ENCODE measurements at places on chromosomes 6 and 20.
A peak's percentile ranks its signal among the peaks of the same experiment; 100 is the strongest.

DNA sequence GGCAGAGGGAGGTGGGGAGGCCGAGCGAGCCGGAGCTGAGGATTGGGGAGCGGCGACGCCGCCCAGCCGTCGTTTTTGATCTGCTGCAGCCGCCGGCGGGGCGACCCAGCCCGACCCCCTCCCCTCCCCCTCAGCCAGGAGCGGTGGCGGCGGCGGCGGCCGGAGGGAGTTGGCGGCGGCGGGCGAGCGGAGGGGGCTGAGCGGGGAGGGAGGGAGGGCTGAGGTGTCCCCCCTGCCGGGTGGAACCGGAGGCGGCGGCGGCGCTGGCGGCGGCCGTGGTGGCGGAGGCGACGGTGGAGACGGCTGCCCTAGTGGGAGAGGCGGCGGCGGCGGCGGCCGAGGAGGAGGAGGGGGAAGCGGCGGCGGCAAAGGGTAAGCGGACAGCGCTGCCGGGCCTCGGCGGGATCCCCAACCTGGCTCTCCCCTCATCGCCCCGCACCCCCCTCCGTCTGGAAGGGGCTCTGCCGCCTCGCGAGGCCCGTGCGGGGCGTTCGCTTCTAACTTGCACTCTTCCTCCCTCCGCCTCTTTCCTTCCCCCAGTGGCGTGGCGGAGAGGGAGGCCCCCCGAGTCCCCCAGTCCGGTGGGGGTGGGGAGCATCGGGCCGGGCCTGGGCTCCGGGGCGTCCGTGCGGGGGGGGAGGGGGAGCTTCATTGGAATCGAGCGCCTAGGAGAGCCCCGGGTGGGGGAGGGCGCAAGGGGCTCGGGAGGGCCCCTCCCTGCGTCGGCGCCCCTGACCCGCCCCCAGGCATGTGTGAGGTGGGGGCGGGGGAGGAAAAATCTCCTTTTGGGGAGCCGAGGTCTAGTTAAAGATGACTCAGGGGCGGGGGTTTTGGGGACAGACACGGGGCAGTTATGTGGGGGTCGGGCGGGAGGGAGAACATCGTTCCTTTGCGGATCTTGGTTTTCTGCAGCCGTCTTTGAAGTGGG is at the start of gene TAB2:
TSS of gene TAB2 (plus strand) at position 69 of the 928 bp plus-strand sequence. CDS start 52,286 bp downstream, outside the sequence.
- peak; percentile 44 for DNase-seq

- DNase-seq, result no peak
Observed at GRCh38 chr20:7695635-7696034, 244.6 kb downstream of the HAO1 start.

- no peak for DNase-seq
Observed at GRCh38 chr6:136720045-136720770, 72.1 kb downstream of the MAP3K5 start.

DNA sequence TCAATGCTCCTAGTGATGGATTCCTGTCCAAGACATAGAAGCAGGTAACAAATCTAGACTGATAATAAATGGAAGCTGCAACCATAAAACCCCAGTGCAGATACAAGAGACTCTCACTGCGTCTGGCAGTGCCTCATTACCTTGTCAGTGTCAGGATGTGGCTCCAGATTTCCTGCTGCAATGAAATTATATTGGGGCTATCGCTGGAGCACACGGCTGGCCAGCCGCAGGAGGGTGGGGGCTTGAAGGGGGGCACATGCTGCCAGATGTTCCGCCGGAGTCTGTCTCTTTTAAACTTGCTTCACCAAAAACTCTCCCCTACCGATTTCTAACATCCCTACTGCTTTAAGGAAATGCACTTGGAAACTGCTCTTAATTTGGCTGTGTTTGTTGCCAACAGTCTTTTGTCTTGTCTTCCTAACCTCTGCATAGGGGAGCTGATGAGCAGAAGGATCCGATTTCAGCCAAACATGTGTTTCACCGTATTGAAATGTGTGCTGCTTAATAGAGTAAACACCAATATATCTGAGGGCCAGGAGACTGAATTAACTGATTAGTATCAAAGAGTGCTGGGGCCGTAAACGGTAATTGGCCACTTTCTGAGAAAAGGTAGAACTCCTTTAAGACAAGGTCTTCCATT is 102.2 kb upstream of the EXOC2 start:
- DNase-seq, result no peak

GRCh38 chr20:62066339-62066982 is 780 bp upstream of the TAF4 start:
- DNase-seq, result peak; percentile 18

DNA sequence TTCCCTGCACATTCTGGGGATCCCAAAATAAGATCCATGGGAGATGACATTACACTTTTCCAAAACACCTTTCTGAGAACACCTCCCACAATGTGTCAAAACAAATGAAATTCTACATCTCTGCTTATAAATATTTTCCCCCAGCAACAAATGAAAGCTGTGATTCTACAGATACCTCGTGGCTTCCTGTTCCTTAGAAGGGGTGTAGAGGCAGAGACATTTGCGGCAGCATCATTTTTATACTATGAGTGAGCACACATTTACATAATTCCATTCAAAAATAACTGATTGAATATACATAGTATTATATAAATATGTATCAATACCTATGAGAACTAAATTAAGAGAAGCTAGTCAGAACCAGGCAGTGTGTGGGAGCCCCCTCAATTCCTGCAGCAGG is 213.9 kb upstream of the JARID2 start:
- no peak for DNase-seq

DNA sequence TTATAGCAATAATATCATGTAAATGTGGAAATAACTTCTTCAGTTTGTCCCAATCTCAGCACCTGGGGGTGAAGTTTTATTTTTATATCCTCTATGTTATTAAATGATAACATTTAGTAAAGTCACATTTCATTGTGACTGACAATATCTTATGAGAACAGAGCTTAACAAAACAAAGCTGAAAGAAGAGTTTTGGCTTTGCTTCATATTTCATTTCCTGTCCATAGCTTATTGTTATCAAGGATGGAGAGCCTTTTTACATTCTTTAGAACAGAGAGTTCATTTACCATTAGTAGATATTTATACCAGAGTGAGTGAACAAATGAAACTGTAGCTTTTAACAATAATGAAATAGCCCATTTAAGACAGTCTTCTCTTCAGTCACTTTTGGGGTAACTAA is 231.9 kb upstream of the SGK1 start:
- no peak for DNase-seq

DNA sequence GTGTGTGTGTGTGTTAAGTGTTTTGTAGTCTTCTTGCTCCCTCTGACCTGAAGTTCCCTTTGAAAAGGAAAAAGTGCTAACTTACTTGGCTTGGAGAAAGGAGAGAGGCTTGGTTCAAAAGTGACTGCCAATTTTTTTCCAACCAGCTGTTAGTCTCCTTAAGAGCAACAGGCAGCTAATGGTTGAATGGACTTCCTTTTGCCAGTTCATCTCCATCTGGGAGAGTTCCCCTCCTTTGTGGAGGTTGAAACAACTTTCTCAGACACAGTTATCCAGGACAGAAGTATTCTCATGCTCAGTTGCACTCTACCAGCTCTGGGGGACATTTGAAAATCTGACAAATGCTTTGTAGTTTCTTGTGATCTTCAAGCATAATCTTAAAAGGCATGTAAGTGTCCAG is 4.5 kb downstream of the RIPOR2 start:
- no peak for DNase-seq

DNA sequence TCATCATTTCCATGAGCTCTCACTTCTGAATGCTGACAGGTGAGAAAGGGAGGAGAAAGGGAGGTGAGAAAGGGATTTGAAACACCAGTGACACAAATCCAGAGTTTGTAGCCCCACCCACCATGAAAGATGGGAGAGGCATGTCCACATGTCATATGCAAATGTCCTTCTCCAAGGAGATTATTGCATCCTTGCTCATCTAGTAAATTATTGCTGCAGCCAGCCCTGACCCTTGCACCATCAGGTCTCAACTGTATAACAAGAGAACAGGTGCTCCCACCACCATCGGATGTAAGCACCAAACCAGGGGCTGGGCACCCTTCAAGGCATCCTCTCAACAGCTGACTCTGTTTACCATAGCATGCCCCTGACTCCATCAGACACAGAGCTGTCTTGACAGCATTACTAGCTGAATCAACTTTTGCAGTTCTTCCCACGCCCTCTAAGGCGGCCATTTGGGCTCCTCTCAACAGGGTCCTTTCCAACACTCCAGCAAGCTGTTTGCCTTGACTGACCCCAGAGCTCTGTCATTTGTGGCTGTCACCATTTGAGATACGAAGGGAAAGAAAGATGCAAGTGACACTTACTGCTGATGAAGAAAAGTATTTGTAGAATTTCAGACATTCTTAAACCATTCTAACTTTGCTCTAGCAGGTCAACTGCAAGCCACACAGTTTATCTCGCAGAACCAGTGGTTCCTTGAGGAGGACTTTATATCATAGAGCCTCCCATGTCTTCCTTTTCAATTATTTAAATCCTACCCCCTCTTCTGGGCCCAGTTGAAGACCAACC is 14.2 kb downstream of the GFOD1 start:
- no peak for DNase-seq

DNA sequence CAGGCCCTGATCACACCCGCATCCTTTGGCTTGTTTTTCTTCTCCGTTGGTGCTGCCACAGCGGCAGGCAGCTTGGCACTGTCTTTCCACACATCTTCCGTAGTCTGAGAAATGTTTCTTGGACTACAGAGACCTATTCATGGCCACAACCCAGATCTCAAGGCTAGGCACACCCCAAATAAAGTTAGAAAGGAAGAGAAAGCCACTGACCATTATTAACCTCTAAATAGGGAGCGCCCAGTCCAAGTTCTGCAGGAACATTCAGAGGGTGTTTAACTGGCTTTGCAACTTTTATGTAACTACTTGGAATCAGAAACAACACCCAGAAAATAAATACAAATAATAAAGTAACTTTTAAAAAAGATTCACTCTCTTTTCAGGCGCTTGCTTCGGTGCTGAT is 124.8 kb upstream of the NEDD9 start:
- no peak for DNase-seq

DNA sequence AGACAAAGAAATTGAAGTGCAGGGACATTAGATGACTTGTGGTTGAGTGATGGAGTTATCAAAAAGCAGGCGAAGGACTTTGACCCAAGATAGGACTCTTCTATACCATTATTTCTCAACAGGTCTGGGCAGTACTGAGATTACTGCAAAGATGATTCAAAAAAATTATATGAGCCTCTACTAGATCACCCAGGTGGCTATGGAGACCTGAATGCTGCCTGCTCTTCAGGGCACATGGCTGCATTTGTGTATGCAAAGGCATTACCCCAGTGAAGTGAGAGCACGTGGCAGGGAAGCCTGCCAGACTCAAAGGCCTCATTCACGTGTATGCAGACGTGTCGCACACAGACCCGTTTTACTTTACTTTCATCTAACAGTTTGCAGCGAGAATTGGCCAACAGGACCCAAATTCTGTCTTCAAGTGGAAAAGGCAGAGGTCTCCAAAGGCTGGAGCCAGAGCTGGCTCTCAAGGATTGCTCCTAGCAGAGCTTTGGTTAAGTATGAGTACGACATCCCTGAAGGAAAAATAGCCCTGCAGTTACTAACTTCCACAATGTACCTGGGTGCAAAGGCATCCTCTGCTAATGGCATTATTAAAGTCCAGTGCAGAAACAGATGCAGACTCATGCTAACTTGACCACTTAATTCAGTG is 113.8 kb upstream of the ARMC2 start:
- DNase-seq, result no peak

DNA sequence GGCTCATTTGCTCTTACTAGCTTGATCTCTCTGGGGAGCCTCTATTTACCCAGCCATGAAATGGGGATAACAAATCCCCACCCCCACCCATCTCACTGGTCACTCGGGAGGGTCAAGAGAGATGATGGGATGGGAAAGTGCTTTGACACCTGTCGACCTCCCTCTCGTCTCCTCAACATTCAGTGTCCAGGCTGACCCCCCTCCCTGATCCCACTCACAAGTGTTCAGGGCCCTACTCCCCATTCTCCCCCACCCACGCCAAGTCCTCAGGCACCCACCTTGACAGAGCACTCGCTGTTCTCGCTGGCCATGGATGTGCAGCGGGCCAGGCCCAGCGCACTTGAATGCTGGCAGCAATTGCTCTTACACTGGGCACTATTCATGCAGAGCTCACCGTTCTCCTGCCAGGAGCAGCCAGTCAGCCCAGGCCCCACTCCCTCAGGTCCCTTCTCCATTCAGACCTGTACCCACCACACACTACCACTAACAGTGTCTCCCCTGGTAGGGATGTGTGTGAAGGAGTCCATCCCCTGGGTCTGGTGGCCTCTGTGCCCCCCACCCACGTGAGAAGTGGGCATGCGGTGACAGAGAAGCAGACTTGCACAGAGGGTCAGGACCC is 1.6 kb downstream of the CLPS start:
- DNase-seq, result no peak

GRCh38 chr20:59949911-59950310 is 8.3 kb upstream of the CDH26 start:
- DNase-seq, result no peak

GRCh38 chr20:39974966-39975501 is 714.0 kb downstream of the MAFB start:
- no peak for DNase-seq

DNA sequence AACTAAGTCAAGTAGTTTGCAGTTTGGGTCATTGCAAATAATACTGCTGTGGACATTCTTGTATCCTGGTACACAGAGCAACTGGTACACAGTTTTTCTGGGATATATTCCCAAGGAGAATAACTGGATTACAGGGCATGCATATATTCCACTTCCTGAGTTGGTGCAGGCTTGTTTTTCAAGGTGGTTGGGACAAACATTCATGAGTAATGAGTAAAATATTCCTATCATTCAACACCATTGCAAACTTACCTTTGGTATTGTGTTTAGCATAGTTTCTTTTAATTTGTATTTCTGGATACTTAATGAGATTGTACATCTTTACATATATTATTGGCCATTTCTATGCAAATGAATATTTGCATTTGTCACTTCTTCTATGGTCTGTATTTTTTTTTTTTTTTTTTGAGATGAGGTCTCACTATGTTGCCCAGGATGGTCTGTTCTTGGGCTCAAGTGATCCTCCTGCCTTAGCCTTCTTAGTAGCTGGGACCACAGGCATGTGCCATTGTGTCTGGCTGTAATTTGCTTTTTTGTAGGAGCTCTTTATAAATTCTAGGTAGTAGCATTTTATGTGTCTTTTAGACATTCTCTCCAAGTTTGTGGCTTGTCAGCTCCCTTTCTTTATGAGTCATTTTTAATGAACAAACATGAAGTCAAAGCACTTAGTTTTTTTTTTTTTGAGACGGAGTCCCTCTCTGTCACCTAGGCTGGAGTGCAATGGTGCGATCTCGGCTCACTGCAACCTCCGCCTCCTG is 158.7 kb downstream of the SOX4 start:
- no peak for DNase-seq

DNA sequence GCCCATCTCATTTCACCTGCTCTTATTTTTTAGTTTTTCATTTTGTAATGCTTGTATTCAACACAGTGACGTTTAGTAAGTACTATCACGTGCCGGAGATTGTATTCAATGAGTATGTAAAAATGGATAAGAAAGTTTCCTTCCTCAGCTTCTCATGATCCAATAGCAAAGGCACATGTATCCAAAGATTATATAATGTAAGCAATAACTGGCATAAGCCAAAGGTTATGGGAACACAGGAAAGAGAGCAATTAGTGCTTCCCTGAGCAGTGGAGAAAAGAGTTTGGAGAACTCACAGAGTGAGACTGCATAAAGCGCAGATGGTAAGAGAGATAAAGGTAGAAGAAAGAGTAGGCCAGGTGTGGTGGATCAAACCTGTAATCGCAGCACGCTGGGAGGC is 21.8 kb upstream of the LTV1 start:
- DNase-seq, result no peak

- no peak for DNase-seq
Observed at GRCh38 chr6:78910010-78910409, 42.7 kb downstream of the IRAK1BP1 start.

- no peak for DNase-seq
Observed at GRCh38 chr6:132400555-132400882, 756 bp downstream of the MOXD1 start.

GRCh38 chr20:57167971-57168701 is 98.3 kb downstream of the BMP7 start:
- no peak for DNase-seq

Data from stimulated activated CD8-positive, alpha-beta memory T cell treated with anti-CD3 and anti-CD28 coated beads, Interleukin-4, amount 100 ng/mL, for 1 hour (primary cell).